ENCODE measurements at places on chromosomes 1 and 21.

GRCh38 chr1:17922833-17923232 lies 167.7 kb downstream of the ACTL8 start:
- DNase-seq = no peak

DNA sequence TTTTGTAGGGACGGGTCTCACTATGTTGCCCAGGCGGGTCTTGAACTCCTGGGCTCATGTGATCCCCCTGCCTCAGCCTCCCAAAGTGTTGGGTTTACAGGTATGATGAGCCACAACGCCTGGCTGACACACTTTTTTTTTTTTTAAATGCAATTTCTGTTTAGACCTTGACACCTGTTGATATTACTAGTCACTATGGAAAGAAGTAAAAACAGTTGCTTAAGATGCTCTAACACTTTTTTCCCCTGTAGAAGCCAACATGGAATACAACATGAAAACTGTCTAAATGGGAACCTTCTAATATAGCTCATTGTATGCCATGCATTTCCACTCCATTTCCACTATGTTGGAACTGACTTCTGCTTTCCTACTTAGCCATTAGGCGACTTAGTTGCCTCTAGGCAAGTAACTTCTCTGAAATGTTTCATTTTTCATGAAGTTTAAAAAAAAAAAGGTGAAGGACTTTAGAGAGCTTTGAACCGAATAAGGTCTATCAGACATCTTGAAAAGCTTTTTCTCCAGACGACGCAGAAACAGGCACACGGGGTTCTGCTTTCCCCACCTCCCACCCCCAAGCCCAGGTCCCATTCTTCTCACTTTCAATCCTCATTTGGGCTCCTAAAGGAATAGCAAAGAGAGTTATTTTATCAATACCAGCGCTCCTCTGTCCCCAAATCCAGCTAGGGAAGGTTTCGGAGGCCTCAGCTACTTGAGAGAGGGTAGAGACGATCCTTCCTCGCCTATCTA lies 648 bp upstream of the DR1 start:
- peak; percentile 95 for DNase-seq

- DNase-seq = no peak
Observed at GRCh38 chr1:96387785-96388184, 333.8 kb upstream of the PTBP2 start.

- DNase-seq = no peak
Observed at GRCh38 chr1:31848381-31848897, 32.6 kb upstream of the SPOCD1 start.

DNA sequence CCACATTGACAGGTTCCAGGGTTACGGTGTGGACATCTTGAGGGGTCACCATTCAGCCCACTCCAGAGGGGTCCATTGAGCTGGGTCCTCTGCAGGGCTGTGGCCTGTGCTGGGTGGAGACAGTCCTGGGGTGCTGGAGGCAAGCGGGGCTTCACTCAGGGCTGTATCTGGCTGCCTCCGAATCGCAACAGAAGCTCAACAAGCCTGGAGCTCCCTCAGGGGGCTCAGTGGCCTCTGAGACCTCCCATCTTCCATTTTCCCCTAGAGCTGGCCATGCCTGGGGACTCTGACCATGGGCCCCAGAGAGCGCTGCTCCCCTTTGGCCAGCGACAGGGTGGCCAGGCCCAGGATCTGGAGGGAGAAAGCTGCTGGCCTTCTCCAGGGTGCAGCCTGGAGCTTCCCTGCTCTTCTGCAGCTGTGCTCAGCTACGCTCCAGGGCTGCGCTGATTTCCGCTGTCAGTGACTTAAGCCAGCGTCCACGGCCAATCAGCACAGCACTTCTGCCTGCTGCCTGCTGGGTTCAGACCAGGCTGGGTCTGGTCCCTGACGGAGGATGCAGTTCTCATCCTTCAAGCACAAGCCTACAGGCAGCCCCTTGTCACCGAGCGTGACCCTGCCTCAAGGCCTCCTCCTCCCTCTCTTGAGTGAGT lies 45.0 kb upstream of the ADARB1 start:
- peak; percentile 43 for DNase-seq

DNA sequence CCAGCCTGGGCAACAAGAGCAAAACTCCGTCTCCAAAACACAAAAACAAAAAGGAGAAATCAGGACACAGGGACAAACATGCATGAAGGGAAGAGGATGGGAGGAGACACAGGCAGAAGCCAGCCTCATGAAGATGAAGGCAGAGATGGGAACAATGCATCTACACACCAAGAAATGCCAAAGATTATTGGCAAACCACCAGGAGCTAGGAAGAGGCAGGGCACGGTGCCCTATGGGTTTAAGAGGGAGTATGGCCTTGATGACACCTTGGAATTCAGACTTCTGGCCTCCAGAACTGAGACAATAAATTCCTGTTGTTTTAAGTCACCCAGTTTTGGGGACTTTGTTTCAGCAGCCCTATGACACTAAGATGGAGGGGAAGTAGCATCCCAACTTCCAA lies 5.2 kb downstream of the TMPRSS3 start:
- DNase-seq = no peak

GRCh38 chr1:29991025-29991424 lies 732.4 kb downstream of the MATN1 start:
- no peak for DNase-seq

DNA sequence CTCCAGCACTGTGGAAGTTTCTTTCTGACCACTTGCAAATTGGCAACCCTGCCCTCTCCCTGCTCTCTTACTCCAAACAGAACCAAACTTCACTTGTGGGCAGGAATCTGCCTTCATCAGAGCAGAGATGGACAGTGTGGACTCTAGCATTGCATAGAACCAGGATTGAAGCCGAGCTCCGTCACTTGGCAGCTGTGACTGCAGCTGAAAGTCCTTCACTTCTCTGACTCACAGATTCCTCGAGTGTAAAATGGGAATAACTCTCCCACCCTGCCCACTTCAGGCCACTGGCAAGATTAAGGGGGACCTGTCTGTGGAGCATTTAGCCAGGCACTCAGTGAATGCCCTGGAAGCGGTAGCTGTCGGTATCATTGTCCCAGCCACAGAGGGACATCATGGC lies 75.7 kb upstream of the ZBTB40 start:
- no peak for DNase-seq

DNA sequence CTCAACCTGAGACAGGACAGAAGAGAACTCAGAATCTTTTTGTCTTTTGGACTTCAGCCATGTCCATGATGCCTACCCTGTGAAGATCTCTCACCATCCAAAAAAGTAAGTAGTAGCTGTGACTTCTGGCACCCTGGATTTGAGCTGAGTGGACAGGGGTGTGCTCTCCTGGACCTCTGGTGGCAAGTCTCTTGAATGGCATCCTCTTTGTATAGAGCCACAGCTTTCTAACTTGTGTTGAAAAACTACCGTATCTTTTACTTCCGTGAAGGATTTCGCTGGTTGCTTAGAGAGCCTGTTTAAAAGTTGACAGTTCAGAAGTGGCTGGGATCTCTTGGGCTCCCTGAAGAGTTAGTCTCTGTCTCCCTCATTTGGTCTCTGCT lies 1.8 kb downstream of the MFN2 start:
- DNase-seq = no peak
